ENCODE measurements at places on chromosomes 6 and 20.

- DNase-seq: no peak
These were observed 26.8 kb upstream of the TFAP2A start for GRCh38 chr6:10441655-10442009.

GRCh38 chr20:13283869-13284829 is 63.1 kb downstream of the ISM1 start:
- DNase-seq: no peak

DNA sequence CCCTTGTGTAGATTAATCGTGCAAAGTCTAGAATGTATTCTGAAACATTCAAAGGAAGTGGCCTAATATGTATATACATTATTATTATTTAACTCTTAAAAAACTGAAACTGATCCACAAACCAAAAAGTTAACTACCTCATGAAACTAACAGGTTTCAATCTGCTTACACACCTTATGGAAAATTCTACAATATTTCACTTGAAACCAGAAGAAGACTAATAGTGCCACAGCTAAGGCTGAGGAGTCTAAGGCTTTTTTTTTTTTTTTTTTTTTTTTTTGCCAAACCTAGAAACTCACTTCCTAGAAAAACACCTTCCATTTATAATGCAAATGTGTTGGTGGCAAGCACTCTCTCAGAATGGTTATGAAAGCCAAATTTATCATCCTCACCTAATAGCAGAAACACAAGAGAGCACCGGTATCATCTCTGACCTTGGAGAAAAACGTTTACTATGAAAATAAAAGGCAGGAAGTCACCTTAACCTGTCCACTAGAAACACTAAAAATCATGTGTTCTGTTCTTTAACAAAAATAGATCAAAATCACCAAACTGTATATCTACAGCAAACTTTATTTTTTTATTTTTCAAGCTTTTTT is 586.1 kb downstream of the FRK start:
- no peak for DNase-seq

- no peak for DNase-seq
These were observed 25.9 kb upstream of the EFHC1 start for GRCh38 chr6:52394251-52394666.

DNA sequence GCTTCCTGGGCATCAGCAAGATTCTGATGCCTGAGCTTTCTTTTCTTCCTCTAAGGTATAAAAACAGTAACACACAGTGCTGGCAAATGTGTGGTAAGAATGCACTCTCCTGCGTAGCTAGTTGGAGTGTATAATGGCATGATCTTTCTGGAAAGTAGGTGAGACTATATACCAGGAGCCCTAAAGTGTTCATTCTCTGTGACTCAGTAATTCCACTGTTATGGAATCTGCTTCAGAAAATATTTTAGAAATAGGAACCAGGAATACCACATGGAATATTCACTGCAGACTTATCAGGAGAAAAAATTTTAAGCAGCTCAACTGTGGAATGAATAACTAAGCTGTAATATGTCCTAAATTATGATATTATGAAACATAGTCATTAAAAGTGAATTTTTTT is 16.9 kb upstream of the CSE1L start:
- DNase-seq: no peak

DNA sequence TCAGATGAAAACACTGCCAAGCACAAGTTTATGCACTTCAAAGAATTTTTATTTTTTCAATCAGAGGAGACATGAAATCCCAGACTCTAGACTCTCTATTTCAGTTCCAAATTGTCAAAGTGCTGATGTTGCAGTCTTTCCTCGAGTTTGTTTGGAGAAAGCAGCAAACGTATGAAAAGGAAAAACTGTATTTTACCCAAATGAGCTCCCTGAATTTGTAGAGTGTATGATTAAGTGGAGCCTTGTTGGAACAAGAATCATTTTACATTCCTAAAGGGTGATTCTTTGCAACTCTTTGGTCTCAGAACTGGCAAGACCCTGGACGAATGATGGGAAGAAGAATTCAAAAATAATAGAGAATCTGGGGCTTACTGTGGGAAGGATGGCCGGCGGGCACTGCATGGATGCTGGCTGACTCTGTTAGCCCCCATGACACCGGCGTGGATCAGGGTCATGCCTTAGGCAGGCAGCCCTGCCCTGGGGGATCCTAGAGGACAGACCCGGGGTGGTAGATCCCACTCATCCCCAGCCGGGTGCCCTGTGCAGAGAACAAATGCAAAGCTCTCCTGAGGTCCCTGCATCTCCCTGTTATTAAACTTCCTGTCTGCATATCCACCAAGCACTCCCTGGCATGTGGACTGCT is 207.4 kb downstream of the FNDC1 start:
- no peak for DNase-seq

GRCh38 chr20:58547623-58548475 is 32.6 kb upstream of the APCDD1L start:
- no peak for DNase-seq

DNA sequence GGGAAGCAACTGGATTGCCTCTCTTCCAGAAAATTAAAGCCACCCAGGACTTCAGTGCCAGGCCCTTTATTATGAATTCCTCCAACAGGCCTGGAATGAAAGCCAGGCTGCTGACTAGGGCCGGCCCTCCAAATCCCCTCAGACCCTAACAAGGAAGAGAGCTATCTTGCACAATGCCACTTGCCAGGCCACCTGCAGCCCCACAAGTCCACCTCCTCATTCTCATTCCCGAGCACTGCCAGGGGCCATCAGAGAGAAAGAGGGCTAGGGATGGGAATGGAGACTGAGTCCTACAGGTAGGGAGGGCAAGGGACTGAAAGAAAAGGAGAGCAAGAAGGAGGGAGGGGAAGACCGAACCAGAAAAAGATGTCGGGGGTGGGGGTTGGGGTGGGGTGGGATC is 86.5 kb downstream of the MRPL14 start:
- DNase-seq: no peak

GRCh38 chr6:125940247-125941041 is 16.1 kb upstream of the HINT3 start:
- no peak for DNase-seq

DNA sequence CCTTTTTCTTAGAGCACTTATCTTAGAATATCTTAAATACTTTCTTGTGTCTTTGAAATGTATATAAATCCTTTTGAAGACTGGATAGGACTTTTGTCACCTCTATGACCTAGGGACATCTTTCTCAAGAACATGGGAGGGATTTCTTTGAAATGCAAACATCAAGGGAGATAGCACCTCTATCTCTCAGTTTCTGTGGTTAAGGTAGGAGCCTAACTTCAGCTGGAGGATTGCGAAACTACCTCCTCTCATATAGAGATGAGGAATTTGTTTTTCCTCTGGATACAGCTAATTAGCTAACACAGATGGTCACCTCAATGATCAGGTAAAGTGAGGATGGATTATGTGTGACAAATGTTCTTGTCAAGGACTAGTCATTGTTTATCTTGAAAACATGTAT is 631.3 kb upstream of the IMPG1 start:
- DNase-seq: no peak

GRCh38 chr6:27474172-27474465 is 1.2 kb upstream of the ZNF184 start:
- no peak for DNase-seq

GRCh38 chr20:33719277-33719988 is 677 bp downstream of the PXMP4 start:
- DNase-seq: no peak

- no peak for DNase-seq
These were observed 774.5 kb downstream of the DHX35 start for GRCh38 chr20:39736434-39737327.

GRCh38 chr6:38100380-38100779 is 280.9 kb downstream of the ZFAND3 start:
- no peak for DNase-seq

- DNase-seq: no peak
These were observed 105.3 kb downstream of the HIVEP2 start for GRCh38 chr6:142839686-142840040.

GRCh38 chr6:26300043-26300331 is 65.0 kb upstream of the BTN3A2 start:
- no peak for DNase-seq

DNA sequence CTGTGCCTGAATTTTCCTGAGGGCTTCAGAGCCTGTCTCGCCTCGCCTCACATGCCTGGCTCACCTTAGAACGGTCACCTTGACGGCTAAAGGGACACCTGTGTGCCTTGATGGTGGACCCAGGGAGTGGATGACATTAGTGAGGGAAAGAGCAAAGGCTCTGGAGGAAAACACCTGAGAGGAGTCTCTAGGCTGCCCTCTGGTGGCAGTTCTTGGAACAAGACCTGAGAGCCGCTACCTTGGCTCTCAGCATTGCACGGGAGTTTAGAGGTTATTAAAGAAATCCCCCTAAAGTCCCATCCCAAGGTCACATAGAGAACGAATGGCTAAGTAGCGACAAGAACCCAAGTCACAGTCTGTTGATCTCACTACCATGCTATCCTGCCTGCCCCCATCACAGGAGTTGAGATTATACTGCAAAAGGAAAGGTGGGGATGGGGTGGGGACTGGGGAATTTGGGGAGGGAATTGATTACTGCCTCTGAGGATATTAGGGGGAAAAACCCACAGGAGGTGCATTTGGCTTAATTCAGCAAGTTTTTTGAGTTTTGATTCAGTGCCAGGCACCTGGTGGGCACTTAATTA is 7.9 kb upstream of the CDSN start:
- peak; percentile 11 for DNase-seq

DNA sequence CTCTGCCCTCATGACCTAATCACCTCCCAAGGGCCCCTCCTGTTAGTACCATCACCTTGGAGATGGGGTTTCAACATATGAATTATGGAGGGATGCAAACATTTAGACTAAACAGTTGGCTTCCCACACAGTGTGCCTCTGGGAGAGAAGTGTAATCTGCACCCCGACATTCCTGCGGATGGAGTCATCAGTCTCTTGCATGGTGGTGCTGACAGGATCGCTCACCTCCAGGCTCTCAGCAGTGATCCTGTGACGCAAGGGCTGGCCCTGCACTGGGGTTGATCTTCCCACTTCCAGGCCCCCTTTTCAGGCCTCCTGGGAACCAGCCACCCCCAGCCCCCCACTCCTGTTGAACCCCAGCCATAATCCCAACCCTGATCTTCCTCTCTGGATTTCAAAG is 16.0 kb upstream of the PI16 start:
- DNase-seq: no peak

- DNase-seq: no peak
These were observed 41.1 kb downstream of the FBXO5 start for GRCh38 chr6:152941746-152942145.

DNA sequence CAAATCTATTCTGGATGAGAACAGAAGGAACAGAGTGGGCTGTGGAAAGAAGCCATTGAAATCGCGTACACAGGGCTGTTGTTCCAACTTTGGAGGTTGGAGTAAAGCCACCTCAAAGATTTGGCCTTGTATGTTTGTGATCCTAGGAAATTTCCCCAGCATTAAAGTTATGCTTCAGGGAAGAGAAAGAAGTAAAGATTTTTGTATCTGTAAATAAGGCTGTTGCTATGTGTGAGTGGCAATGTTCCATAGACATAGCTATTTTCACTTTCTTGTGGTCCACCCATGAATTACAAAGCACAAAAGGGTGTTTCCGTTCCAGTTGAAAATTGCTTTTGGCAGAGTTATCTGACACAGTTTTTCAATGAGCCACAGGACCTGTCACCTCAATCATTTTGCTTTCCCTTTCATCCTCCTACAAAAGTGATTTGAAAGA is 321.3 kb downstream of the TFAP2B start:
- DNase-seq: no peak

- no peak for DNase-seq
These were observed 25.0 kb downstream of the TFAP2A start for GRCh38 chr6:10389739-10390494.

DNA sequence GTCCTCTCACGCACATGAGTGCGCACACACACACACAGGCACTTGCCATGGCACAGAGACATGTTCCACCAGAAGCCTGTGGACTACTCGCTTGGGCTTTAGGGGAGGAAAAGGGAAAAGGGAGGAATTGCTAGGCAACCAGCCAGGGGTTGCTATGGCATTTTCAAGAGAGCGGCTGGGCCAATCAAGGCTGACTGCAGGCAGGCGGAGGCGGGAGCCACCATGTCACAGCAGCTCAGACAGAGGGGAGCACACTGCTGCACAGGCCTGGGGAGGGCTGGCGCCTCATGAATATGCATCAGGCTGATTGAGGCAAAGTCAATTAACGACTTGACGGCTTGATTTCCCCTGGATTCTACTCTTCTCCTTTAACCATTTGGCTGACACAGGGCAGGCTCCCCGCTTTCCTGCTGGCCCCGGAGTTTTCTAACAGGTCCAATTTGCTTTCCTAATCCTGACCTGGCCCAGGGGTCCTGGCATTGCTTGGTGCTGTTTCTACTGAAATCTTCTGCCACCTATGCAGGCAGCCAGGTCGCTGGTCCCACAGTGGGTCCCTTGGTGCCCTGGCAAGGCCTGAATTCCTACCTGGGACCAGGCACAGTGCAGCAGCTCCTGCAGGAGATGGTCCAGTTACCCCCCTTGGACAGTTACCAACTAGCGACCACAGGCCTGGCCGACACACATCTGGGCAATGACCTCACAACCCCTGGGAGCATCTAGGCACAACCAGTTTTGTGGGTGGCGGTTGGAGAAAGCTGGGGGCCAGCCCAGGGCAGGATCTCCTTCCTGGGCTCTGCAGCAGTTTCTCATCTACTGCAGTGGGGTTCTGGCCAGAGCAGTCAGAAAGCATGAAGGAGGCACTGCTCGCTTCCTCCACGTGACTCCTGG is 52.1 kb downstream of the YTHDF1 start:
- no peak for DNase-seq

- DNase-seq: no peak
These were observed 34.1 kb downstream of the CDS2 start for GRCh38 chr20:5160882-5161281.

DNA sequence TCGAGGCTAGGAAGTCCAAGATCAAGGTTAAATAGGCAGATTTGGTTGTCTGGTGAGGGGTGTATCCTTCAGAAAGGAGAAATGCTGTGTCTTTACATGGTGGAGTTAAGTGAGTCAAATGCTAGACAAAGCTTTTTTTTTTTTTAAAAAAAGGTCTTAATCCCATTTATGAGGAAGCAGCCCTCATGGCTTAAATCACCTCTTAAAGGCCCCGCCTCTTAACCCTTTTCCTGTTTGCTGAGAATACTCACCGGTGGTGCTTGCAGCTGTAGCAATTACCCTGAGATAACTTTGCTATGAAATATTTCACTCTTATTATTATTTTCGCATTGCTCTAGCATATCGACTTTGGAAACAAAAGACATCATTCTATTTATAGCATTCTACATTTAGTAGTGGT is 30.8 kb downstream of the FBXO30 start:
- DNase-seq: no peak

DNA sequence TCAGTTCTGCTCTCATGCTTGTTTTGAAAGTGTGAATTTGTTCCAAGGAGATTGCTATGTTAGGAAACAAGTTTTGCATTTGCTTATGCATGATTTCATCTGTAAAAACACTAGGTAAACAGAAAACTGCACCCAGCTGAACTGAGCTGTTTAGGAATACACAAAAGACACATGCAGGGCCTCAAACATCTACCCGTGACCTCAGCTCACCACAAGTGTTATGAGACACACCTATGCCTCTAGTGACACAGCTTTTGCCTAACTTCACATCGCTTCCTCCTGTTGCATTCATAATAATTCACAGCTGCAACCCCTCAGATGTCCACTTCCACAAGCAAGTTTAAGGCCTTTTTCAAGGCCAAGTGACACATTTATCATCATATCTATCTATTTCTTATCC is 98.0 kb upstream of the SLC24A3 start:
- DNase-seq: no peak

- no peak for DNase-seq
These were observed 104.0 kb downstream of the ISM1 start for GRCh38 chr20:13325033-13325432.
